ENCODE measurements at places on chromosomes 4 and X.

GRCh38 chr4:13762130-13762529, 134.6 kb upstream of the BOD1L1 start:
- no peaks in the 10 kb centered on the region for H3K27me3 ChIP-seq
- H3K36me3 ChIP-seq = no peaks in the 10 kb centered on the region
- no peak overlapping the region for H3K27ac ChIP-seq

GRCh38 chrX:149757206-149758067, 16.4 kb upstream of the HSFX1 start:
- no peak overlapping the region for H3K27ac ChIP-seq
- H3K4me1 ChIP-seq = no peaks in the 10 kb centered on the region
- DNase-seq = no peak
- H3K36me3 ChIP-seq = no peaks in the 10 kb centered on the region
- H3K4me3 ChIP-seq = no peak overlapping the region

DNA sequence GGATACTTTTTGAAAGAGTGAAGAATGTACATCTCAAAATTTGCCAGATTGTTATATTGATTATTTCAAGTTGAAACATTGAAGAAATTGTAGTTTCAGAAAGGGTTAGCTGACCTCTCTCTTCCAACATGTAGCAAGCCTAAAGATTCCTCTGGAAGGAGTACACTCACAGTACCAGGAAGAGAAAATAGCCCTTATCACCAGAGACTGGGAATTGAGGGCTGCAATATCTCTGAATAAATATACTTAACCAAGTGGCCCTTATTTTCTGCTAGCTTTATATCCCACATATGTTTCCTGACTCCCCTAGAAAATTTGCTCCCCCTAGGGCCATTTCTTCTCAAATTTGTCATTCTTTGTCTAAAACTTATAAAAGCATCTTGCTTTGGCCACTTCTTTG, 332.2 kb downstream of the GASK1B start:
- DNase-seq = no peak
- H3K27me3 ChIP-seq = no peaks in the 10 kb centered on the region
- H3K4me1 ChIP-seq = no peaks in the 10 kb centered on the region
- no peak overlapping the region for H3K4me3 ChIP-seq
- no peaks in the 10 kb centered on the region for H3K36me3 ChIP-seq
- H3K27ac ChIP-seq = no peak overlapping the region

- H3K27ac ChIP-seq = no peak overlapping the region
- H3K4me3 ChIP-seq = no peak overlapping the region
- no peaks in the 10 kb centered on the region for H3K27me3 ChIP-seq
- no peak for DNase-seq
These were observed 352.1 kb downstream of the KCNIP4 start for GRCh38 chr4:21596521-21596920.

DNA sequence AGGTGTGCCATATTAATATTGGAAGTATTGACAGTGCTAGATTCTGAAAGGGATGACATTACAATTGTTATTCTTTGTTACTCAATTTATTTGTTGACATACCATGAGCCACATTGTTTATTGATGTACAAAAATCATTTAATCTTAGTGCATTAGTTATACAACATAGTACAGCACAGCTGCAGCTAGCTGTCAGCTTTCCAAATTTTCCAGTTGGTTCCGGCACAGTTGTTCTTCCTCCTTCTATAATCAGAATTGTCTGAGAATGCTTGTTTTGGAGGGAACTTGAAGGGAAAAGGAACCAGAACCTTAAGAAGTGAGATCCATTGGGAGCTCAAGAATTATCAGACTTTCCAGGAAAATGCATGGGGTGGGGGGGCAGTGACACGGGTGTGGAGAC, 281.4 kb downstream of the ZIC3 start:
- no peaks in the 10 kb centered on the region for H3K36me3 ChIP-seq
- H3K4me1 ChIP-seq = no peaks in the 10 kb centered on the region
- H3K27me3 ChIP-seq = no peaks in the 10 kb centered on the region
- no peak overlapping the region for H3K4me3 ChIP-seq
- DNase-seq = no peak

GRCh38 chr4:143336781-143337599, at the start of gene GAB1:
GAB1 (plus strand) TSS chr4:143336876; CDS start chr4:143337189, 313 bp downstream.
- 0 out of 2 replicates have a peak, but pooled peaks cover 1% of the 10 kb centered on the region for H3K4me1 ChIP-seq
- no peak for DNase-seq
- H3K36me3 ChIP-seq = no peaks in the 10 kb centered on the region
- H3K4me3 ChIP-seq = peak within 1 kb of the TSS; percentile 96
- H3K27me3 ChIP-seq = no peaks in the 10 kb centered on the region

GRCh38 chrX:71177327-71177726, 32.7 kb downstream of the NLGN3 start:
- no peaks in the 10 kb centered on the region for H3K27me3 ChIP-seq
- H3K36me3 ChIP-seq = no peaks in the 10 kb centered on the region
- DNase-seq = no peak
- H3K4me3 ChIP-seq = no peak overlapping the region
- no peak overlapping the region for H3K27ac ChIP-seq

- no peak overlapping the region for H3K4me3 ChIP-seq
- no peaks in the 10 kb centered on the region for H3K4me1 ChIP-seq
- no peak for DNase-seq
- H3K36me3 ChIP-seq = no peaks in the 10 kb centered on the region
These were observed 446.9 kb downstream of the IL15 start for GRCh38 chr4:142083264-142083663.

GRCh38 chrX:8867406-8867805, 66.2 kb upstream of the FAM9A start:
- no peaks in the 10 kb centered on the region for H3K36me3 ChIP-seq
- H3K27ac ChIP-seq = no peak overlapping the region
- H3K4me1 ChIP-seq = no peaks in the 10 kb centered on the region
- H3K27me3 ChIP-seq = no peaks in the 10 kb centered on the region

DNA sequence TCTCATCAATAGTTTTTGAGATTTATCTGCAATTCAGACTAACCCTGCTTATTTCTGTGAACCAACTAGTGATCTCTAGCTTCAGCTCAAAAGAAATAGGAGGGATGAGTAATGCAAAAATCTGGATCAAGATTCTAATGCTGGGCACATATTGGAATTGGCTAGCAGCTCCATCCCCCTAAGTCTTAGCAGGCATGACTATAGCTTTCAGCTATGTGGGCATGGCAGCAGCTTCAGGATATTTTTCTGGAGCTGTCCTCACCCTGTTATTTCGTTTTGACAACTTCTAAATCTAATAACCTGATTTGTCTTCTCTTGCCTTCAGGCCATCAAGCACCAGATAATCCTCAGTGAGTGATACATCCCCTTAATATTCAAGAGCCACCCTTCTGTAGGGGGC, 50.8 kb upstream of the GNPDA2 start:
- no peak overlapping the region for H3K27ac ChIP-seq
- H3K27me3 ChIP-seq = no peaks in the 10 kb centered on the region
- H3K36me3 ChIP-seq = no peaks in the 10 kb centered on the region
- H3K4me3 ChIP-seq = no peak overlapping the region
- no peak for DNase-seq
- H3K4me1 ChIP-seq = no peaks in the 10 kb centered on the region

- no peaks in the 10 kb centered on the region for H3K36me3 ChIP-seq
- no peaks in the 10 kb centered on the region for H3K4me1 ChIP-seq
- DNase-seq = no peak
- H3K27ac ChIP-seq = no peak overlapping the region
- H3K27me3 ChIP-seq = no peaks in the 10 kb centered on the region
These were observed 792.3 kb upstream of the HS3ST1 start for GRCh38 chr4:12221031-12221430.

- no peaks in the 10 kb centered on the region for H3K27me3 ChIP-seq
- H3K36me3 ChIP-seq = no peaks in the 10 kb centered on the region
- H3K4me1 ChIP-seq = no peaks in the 10 kb centered on the region
- no peak for DNase-seq
- H3K27ac ChIP-seq = no peak overlapping the region
These were observed 24.5 kb downstream of the HTRA3 start for GRCh38 chr4:8294036-8294435.

DNA sequence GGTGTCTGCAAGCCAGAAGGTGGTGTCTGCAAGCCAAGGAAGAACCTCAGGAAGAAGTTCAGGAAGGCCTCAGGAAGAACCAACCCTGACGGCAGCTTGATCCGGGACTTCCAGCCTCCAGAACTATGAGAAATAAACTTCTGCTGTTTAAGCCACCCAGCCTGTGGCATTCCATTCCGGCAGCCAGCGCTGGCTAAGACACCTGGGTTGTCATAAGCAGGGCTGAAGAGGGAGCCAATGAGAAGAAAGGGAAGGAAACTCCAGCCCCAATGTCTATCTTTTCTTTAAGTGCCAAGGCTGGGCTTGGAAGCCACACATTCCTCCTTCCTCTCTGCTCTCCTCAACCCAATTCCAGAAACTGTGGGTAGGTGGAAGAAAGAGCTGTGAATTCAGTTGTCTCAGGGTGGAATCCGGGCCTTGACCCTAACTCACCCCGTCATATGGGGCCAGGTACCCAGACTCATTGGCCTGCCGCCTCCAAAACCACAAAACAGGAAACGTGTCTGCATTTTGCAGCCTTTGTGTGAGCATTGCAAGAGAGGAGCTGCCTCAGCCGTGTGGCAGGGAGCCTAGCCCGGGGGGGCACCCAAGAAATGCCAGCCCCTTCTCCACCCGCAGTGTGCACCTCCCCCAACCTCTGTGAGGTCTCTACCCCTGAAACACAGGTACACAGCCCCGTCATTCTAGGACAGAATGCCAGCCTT, 26.8 kb downstream of the CRMP1 start:
- no peak for DNase-seq
- H3K4me1 ChIP-seq = no peaks in the 10 kb centered on the region
- H3K27ac ChIP-seq = no peak overlapping the region

DNA sequence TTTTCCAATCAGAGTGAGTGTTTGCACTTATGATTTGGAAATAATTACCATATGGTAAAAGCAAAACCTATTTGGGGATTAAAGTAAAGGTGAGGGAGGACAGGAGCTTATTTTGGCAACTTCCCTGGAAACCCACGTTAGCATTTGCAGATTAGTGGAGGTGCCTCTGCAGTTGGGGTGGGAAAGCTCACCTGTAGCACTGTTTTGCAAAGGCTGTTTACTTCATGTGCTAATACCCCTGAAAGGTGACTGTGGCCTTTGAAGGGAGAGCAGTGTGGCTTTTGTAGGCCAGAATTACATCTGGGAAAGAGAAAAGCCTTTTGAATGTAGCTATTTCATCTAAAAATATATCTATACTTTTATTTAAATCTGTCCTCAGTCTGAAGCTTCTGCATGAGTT, 9.4 kb downstream of the SUPT20HL1 start:
- no peak for DNase-seq
- H3K36me3 ChIP-seq = no peaks in the 10 kb centered on the region
- no peak overlapping the region for H3K27ac ChIP-seq
- no peak overlapping the region for H3K4me3 ChIP-seq

DNA sequence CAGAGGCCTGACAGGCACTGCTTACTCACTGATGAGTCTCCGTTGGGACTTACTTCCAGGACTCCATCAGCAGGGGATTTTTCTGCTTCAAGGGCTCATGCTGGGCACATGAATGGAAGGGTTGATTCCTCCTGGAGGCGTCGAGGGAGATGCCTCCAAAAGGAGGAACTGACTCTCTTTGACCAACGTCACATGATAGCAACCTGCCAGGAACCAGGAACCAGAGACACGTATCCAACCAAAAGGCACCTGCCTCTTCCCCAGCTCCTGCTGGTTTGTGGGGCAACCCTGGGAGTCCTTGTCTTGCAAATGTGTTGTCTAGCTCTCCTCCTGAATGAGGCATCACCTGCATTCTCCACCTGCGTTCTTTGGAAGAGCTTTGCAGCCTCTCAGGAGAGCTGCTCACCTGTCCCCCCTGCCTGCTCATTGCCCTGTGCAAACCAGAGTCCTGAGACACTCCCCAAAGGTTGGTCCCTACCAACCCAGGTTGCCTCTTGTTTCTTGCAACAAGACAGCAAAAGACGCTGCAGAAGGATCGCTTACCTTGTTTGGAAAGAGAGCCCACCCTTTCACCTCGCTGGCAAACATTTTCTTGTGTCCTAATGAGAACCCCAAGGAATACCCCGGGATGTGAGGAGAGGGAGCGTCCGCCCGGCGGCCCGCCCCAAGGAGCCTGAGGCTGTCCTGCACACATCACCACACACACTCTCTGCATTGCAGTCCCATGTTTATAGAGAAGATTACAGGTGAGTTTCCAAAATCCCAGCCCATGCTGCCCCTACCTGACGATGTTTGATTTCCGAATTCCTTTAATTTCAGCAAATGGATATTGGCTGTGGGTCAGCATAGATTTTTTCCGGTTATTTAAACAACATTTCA, 30.5 kb upstream of the SHOX start:
- no peaks in the 10 kb centered on the region for H3K27me3 ChIP-seq
- no peaks in the 10 kb centered on the region for H3K4me1 ChIP-seq
- no peak overlapping the region for H3K27ac ChIP-seq
- DNase-seq = no peak
- H3K4me3 ChIP-seq = no peak overlapping the region

GRCh38 chrX:55213381-55213780, 6.8 kb upstream of the PAGE5 start:
- H3K27me3 ChIP-seq = no peaks in the 10 kb centered on the region
- H3K4me1 ChIP-seq = no peaks in the 10 kb centered on the region
- no peaks in the 10 kb centered on the region for H3K36me3 ChIP-seq
- no peak for DNase-seq
- H3K4me3 ChIP-seq = no peak overlapping the region
- no peak overlapping the region for H3K27ac ChIP-seq

GRCh38 chr4:8457646-8458252, 17.2 kb downstream of the TRMT44 start:
- no peak overlapping the region for H3K4me3 ChIP-seq
- DNase-seq = no peak
- H3K4me1 ChIP-seq = no peaks in the 10 kb centered on the region
- no peaks in the 10 kb centered on the region for H3K27me3 ChIP-seq
- H3K36me3 ChIP-seq = peaks cover 18% of the 10 kb centered on the region
- no peak overlapping the region for H3K27ac ChIP-seq

DNA sequence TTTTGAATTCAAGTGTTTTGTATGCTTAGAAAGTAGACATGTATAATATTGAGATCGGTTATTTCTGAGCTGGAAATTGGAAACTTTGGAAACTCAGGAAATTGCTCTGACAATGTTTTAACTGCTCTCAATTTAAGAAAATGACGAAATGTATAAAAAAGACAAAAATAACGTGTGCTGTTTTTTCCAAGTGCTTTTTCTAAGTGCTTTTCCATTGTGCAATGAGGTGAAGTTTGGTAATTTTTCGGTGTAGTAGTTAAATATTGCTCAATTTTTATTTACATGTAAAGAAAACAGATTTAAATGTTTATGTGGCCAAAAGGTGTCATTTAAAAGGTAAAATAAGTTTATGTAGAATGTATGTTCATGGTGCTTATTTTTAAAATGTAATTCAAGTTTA, 39.4 kb upstream of the RHOH start:
- H3K4me1 ChIP-seq = no peaks in the 10 kb centered on the region
- H3K36me3 ChIP-seq = no peaks in the 10 kb centered on the region
- no peak for DNase-seq
- no peak overlapping the region for H3K4me3 ChIP-seq

- H3K27me3 ChIP-seq = no peaks in the 10 kb centered on the region
- no peak overlapping the region for H3K4me3 ChIP-seq
- H3K27ac ChIP-seq = no peak overlapping the region
- no peak for DNase-seq
These were observed 239.2 kb downstream of the ARHGAP10 start for GRCh38 chr4:147971116-147971515.

DNA sequence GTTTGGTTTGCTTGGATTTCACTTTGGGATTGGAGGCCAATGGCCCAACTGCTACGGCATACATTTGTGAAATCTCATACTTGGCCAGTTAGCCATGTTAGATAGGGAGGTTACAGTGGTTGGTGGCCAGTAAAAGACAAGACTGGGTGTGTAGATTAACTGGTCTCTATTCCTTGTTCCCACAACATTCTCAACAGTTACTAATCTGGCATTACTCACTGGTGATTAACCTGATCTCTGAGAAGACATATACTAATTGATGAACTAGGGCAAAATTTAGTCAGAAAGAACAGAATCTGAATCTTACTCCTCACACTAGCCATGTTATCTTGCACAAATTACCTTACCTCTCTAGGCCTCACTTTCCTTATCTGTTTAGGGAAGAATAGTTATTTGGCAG, 33.4 kb downstream of the GATB start:
- H3K27me3 ChIP-seq = no peaks in the 10 kb centered on the region
